ENCODE measurements at places on chromosomes 6 and 20. TPM values are rescaled to one million over a fixed set of nuclear protein-coding genes. Genes with fewer than 3 reads are reported as not detected.

ELOVL4 gene
- total RNA-seq = 0.70 TPM

GRCh38 chr20:23410916-23411695 lies 10.2 kb downstream of the NAPB start:
- H3K4me1 ChIP-seq = peaks cover 17% of the 10 kb centered on the region
- no peak for DNase-seq
- H3K27ac ChIP-seq = no peak overlapping the region
- no peaks in the 10 kb centered on the region for H3K27me3 ChIP-seq
- H3K36me3 ChIP-seq = no peaks in the 10 kb centered on the region

DNA sequence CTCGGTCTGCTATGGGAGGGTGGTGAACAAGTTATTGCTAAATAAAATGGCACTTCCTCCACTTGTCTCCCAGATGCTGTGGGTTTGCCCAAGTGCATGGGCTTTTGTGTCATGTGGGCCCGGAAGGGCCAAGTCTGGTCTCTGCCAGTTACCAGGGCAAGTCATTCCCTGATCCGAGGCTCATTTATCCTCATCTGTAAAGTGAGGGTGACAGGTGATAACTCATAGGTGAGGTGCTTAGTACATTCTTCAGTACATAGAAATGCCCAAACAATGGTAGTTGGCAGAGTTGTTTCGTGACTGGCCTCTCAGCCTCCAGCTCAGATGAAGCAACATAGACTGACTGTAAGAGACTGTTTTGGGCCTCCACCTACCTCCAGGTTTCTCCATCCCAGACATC lies 2.0 kb upstream of the MUCL3 start:
- no peak for DNase-seq
- H3K27ac ChIP-seq = no peak overlapping the region
- no peaks in the 10 kb centered on the region for H3K27me3 ChIP-seq
- H3K4me3 ChIP-seq = no peak overlapping the region
- peaks cover 6% of the 10 kb centered on the region for H3K4me1 ChIP-seq
- no peaks in the 10 kb centered on the region for H3K36me3 ChIP-seq

KCNQ5 gene
- total RNA-seq = 1.7 TPM

GRCh38 chr20:22431419-22431818 lies 153.0 kb downstream of the FOXA2 start:
- no peak for DNase-seq
- no peaks in the 10 kb centered on the region for H3K36me3 ChIP-seq
- H3K27me3 ChIP-seq = no peaks in the 10 kb centered on the region
- H3K4me1 ChIP-seq = no peaks in the 10 kb centered on the region
- no peak overlapping the region for H3K27ac ChIP-seq

GRCh38 chr20:20930500-20930899 lies 175.7 kb downstream of the LINC00237 start:
- no peaks in the 10 kb centered on the region for H3K4me1 ChIP-seq
- no peak for DNase-seq
- H3K36me3 ChIP-seq = no peaks in the 10 kb centered on the region
- H3K27ac ChIP-seq = no peak overlapping the region

ERVFRD-1 gene
- total RNA-seq = 0.09 TPM

THBS2 gene
- 34.7 TPM for total RNA-seq

GRCh38 chr20:9179867-9180266 lies 111.0 kb downstream of the PLCB4 start:
- no peaks in the 10 kb centered on the region for H3K27me3 ChIP-seq
- no peaks in the 10 kb centered on the region for H3K4me1 ChIP-seq
- no peak overlapping the region for H3K27ac ChIP-seq
- H3K4me3 ChIP-seq = no peak overlapping the region
- no peaks in the 10 kb centered on the region for H3K36me3 ChIP-seq
- DNase-seq = no peak

DNA sequence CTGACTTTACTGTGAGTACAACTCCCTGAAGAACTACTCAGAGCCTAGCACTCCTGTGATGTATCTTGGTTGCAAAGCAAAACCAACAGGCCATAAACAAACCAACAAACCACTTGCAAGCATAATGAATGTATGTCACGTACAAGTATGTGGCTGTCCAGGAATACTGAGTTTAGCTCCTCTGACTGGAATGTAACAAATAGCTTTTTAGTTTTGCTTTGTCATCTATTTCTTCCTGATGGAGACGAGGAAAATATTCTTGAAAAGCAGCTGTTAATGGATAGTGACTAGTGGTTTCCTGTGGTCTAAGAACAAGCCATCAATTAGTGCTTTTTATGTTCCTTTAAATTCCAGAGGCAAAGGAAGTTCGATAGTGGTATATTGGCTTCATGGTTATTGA lies 101.9 kb upstream of the LY86 start:
- H3K4me1 ChIP-seq = no peaks in the 10 kb centered on the region
- no peak overlapping the region for H3K4me3 ChIP-seq
- H3K27me3 ChIP-seq = no peaks in the 10 kb centered on the region
- no peak overlapping the region for H3K27ac ChIP-seq

DNA sequence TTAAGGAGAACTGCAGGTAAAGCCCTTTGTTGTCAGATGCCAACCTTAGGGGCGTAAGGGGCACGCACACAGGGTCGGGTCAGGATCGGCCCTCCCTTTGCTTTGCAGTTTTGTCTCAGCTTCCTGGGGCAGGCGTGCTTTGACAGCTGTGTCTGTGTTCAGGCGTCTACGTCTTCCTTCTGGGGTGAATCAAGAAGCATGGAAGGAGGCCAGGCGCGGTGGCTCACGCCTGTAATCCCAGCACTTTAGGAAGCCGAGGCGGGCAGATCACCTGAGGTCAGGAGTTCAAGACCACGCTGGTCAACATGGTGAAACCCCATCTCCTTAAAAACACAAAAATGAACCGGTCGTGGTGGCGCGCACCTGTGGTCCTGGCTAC lies 1.3 kb downstream of the ZGPAT start:
- peaks cover 56% of the 10 kb centered on the region for H3K4me1 ChIP-seq
- H3K27me3 ChIP-seq = no peaks in the 10 kb centered on the region
- no peak overlapping the region for H3K27ac ChIP-seq
- H3K36me3 ChIP-seq = no peaks in the 10 kb centered on the region
- peak overlapping the region; percentile 100 for H3K4me3 ChIP-seq

Data from left lung (tissue), 14 donors.